Mammary microvascular endothelial cell (primary cell): ENCODE measurements at places on chromosomes 1 and 21. TPM values are rescaled to one million over a fixed set of nuclear protein-coding genes. Genes with fewer than 3 reads are reported as not detected.

Gene FMO2
- total RNA-seq = not detected in 2 replicates

Gene EPRS1
- 84.2 and 85.5 TPM in 2 replicates for total RNA-seq

Gene APCS
- not detected in 2 replicates for total RNA-seq

Gene LGR6
- not detected in 2 replicates for total RNA-seq

Gene PRELP
- 0.07 TPM in 1 of 2 replicates, not detected in the other for total RNA-seq

Gene NOTCH2
- total RNA-seq = 4.0 and 4.9 TPM in 2 replicates

Gene FAM78B
- total RNA-seq = 0.15 TPM in 1 of 2 replicates, not detected in the other

Gene ATP6V1G3
- total RNA-seq = not detected in 2 replicates

Gene SLAMF9
- total RNA-seq = not detected in 2 replicates

Gene PDC
- not detected in 2 replicates for total RNA-seq

Gene MARK1
- 0.69 and 0.80 TPM in 2 replicates for total RNA-seq

Gene OR2T2
- not detected in 2 replicates for total RNA-seq

Gene AVPR1B
- total RNA-seq = not detected in 2 replicates

Gene ELAPOR1
- total RNA-seq = 0.67 and 0.69 TPM in 2 replicates

Gene SH2D1B
- total RNA-seq = 0.05 and 0.20 TPM in 2 replicates

Gene C8B
- total RNA-seq = not detected in 2 replicates

Gene GPR61
- total RNA-seq = not detected in 2 replicates

Gene GNAT2
- 0.07 and 0.34 TPM in 2 replicates for total RNA-seq

Gene SRM
- 78.9 and 93.3 TPM in 2 replicates for total RNA-seq

Gene LDLRAD1
- total RNA-seq = not detected in 2 replicates

Gene SMYD2
- 54.2 and 55.3 TPM in 2 replicates for total RNA-seq

Gene FDPS
- total RNA-seq = 469 and 476 TPM in 2 replicates

Gene OR2T33
- not detected in 2 replicates for total RNA-seq

Gene TDRD10
- 2.6 and 2.9 TPM in 2 replicates for total RNA-seq

Gene ARTN
- 0.05 TPM in 1 of 2 replicates, not detected in the other for total RNA-seq
